ENCODE measurements at places on chromosomes 2 and 18. TPM values are rescaled to one million over a fixed set of nuclear protein-coding genes. Genes with fewer than 3 reads are reported as not detected.
A peak's percentile ranks its signal among the peaks of the same experiment; 100 is the strongest.

The MTX2 gene
- total RNA-seq = 23.6 TPM

The CD207 gene
- 0.66 TPM for total RNA-seq

The TEX44 gene
- total RNA-seq = not detected

The IL1R1 gene
- 95.9 TPM for total RNA-seq

The APCDD1 gene
- total RNA-seq = 22.9 TPM

The LRRTM4 gene
- 0.19 TPM for total RNA-seq

DNA sequence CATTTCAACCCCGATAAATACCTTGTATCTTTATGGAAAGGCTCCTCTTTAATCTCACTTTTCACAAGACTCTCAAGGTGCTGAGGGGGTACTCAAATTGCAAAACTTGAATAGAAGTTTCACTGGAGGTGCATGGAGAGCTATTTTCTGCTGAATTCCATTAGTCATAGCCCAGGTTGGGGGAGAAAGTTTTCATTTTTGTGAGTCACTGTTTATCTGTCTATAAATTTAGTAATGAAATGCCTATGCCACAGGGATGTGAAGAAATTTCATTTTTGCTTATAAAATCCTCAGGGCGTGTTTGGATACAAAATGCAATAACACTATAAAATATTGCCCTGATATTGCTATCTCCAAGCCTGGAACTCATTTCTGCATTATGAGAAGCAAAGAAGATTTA lies 346.3 kb downstream of the LRATD1 start:
- DNase-seq = no peak

DNA sequence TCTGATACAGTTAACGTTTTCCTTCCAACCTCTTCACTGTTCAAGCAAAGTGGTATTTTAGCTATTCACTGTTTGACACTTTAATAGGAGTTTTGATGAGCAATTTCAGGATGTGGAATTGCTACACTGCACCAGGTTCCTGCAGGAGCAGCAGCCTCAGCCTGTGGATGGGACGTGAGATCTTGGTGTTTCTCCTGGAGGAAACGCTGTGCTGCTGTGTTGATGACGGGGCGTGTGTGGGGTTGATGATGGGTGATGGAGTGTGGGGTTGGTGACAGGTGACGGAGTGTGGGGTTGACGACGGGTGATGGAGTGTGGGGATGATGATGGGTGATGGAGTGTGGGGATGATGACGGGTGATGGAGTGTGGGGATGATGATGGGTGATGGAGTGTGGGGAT lies 98.9 kb downstream of the RTP5 start:
- no peak for DNase-seq

DNA sequence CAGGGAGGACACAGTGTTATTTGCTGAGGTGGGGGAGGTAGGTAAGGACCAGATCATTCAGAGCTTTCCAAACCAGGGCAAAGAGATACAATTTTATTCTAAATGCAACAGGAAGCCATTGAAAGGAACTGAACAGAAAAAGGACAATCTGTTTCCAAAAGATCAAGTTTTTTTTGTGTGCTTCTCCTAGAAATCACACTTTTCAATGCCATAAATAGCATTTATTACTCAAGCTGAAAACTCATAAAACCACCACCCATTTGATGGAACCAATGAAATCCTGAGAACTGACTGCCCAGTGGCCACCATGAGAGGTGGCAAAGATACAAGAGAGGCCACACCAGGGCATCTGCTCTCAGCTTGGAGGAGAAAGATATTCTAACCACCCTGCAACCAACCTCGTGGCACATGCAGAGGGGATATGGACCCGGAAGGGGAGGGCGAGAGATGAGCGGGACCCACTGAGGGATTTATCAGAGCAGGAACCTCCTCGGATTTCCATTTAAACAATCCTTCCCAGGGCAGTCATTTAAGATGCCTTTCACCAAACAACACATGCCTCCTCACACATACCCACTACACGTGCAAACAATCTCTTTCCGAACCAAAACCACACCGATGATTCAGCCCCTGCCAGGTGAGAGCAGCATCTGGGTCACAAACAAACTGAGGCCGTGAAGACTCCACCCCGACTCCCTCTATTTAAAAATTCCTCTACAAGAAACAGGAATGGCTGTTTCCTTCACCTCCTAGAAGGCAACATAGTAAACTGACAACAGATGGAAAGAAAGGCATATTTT lies 8.8 kb downstream of the CYB5A start:
- DNase-seq = no peak

DNA sequence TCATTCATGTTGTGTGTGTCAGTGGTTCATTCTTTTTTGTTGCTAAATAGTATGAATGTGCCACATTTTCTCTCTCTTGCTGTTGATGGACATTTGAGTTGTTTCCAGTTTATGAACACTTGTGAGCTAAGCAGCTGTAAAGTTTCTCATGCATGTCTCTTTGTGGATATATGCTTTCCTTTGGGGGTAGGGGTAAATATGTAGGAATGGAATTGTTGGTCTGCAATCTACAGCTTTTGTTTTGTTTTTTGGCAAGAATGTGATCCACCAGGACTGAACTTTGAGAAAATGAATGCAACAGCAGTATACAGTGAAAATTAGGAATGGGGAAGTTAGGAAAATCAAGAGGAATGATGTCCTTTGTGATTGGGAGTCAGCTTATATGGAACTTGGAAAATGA lies 226.3 kb downstream of the CDCA7 start:
- peak; percentile 29 for DNase-seq

DNA sequence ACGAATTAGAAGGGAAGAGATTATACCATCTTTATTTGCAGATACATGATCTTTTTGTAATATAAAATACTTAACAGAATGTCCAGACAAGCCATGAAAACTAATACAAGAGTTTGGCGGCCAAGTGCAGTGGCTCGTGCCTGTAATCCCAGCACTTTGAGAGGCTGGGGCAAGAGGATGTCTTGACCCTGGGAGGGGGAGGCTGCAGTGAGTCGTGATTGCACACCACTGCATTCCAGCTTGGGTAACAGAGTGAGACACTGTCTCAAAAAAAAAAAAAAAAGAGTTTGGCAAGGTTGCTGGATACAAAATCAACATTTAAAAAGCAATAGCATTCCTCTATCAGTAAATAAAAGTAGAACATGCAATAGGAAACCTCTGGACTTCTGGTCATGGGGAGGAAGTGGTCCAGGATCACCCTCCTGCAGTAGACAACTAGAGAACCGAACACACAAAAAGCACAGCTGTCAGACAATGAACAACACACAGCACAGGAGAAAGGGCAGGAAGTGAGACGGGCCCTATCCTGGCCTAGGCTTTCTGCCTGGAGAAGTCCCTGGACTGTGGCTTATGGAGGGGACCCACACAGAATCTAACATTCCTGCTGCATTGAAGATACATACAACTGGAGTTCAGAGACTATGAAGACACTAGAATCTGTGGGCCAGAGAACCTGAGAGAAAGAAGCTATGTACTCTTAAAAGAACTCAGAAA lies 118.9 kb upstream of the ARL4C start:
- DNase-seq = no peak

GRCh38 chr2:14016289-14016955 lies 616.1 kb upstream of the LRATD1 start:
- no peak for DNase-seq

GRCh38 chr2:182321096-182321495 lies 105.7 kb downstream of the PDE1A start:
- no peak for DNase-seq

DNA sequence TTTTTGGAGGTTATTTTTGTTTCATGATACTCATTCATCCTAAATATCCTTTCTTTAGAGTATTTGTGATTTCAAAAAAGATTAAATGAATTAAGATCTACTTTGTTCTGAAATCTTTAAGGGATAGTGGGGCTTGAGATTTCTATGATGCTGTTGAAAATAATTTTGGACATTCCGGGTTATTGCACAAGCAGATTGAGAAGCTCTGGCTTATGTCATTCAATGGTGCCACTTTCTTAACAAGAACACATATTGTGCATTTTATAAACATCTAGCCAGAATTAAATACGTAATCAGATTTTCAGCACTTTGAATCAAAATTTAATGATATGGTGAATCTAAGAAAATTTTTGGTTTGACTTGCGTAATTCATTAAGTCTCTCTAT lies 207.7 kb upstream of the COL3A1 start:
- no peak for DNase-seq

- no peak for DNase-seq
These were observed 19.4 kb downstream of the CENPA start for GRCh38 chr2:26805241-26805676.

- DNase-seq = no peak
These were observed 39.3 kb downstream of the AP1S3 start for GRCh38 chr2:223797811-223798721.

- DNase-seq = peak; percentile 65
These were observed 95.1 kb downstream of the MTCL1 start for GRCh38 chr18:8800445-8800844.

GRCh38 chr2:169696381-169696780 lies 2.1 kb downstream of the PHOSPHO2 start:
- DNase-seq = no peak

DNA sequence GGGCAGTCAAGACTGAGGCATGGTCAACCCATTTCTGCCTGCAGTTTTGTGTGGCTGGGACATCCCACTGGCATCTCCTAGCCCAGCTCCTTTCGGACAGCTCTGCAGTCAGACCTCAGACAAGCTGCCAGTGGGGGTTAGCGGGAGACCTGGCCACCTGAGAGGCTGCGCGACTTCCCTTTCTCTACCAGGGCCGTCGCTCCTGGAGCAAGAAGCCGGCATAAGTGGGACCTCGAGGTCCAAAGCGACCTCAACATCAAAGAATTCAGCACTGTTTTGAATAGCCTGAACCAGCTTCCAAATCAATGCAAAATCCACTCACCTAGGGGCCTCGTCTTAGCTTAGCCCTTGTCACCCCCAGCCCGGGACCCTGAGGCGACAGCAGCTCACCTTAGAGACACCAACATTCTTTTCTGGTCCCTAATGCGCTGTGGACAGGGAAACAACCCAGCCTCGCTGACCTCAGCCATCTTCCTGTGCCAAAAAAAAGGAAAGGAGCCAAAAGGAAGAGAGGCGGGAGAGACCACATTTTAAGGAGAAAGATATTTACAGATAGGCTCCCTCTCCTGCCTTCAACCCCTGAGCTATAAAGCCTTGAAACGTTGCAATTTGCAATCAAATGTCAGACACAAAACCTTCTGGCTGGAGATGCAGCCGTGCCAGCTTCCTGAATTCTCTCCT lies 81.2 kb downstream of the GFPT1 start:
- DNase-seq = no peak
